ENCODE measurements at places on chromosomes 2 and 18.

DNA sequence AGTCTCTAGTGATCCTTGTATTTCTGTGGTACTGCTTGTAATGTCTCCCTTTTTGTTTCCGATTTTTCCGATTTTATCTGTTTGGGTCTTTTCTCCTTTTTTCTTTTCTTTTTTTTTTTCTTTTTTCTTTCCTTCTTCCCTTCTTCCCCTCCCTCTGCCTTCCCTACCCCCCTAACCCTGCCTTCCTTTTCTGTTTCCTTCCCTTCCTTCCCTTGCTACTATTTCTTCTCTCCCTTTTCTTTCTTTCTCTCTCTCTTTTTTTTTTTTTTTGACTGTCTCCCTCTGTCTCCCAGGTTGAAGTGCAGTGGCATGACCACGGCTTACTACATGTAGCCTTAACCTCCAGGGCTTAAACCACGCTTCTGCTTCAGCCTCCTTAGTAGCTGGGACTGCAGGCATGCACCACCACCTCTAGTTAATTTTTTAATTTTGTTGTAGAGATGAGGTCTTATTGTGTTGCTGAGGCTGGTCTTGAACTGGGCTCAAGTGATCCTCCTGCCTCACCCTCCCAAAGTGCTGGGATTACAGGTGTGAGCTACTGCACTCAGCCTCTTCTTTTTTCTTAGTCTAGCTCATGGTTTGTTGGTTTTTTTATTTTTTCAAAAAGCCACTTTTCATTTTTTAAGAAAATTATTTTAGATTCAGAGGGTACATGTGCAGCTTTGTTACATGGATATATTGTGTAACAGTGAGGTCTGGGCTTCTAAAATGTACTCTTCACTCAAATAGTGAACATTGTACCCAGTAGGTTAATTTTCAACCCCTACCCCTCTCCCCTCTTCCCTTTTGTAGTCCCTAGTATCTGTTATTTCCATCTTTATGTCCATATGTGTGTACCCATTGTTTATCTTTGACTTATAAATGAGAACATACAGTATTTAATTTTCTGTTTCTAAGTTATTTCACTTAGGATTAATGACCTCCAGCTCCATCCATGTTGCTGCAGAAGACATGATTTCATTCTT, 24.7 kb downstream of the CCDC138 start:
- no peak for DNase-seq

DNA sequence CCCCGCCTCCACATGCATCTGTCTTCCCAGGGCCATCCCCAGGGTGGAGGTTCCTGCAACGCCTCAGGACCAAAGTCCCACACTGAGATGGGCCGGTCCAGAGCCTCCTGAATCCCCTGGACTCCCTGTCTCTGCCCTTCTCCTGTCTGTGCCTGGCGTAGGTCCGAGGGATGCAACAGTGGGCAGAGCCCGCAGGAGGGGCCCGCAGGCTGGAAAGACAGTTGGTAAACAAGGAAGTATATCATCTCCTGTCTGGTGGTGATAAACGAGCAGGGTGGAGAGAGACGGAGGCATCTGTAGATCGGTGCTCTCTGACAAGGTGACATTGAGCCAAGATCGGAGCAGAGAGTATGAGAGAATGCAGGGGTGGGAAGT, 72.6 kb upstream of the RAB6C start:
- DNase-seq: no peak

GRCh38 chr18:5159080-5159479, 38.0 kb downstream of the AKAIN1 start:
- no peak for DNase-seq

GRCh38 chr18:46538376-46538775, 118.6 kb downstream of the LOXHD1 start:
- DNase-seq: no peak

DNA sequence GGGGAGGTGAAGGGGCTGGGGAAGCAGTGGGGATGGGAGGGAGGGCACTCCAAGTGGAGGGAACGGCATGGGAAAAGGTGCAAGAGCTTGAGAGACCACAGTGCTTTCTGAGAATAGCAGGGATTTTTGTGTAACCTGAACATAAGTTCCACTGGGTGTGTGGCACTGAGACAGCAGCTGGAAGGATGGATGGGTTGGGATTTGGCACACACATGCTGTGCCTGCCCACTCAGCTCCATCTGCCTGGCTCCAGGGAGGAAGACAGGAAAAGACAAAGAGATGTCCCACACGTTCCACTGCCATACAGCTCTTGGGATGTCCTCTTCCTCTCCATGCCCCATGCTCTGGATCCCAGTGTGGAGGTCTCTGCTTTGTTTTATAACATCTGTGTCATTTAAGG, 114.1 kb upstream of the TEX51 start:
- no peak for DNase-seq

- DNase-seq: no peak
Measured at GRCh38 chr2:201931951-201932350, 101.7 kb upstream of the FZD7 start.

DNA sequence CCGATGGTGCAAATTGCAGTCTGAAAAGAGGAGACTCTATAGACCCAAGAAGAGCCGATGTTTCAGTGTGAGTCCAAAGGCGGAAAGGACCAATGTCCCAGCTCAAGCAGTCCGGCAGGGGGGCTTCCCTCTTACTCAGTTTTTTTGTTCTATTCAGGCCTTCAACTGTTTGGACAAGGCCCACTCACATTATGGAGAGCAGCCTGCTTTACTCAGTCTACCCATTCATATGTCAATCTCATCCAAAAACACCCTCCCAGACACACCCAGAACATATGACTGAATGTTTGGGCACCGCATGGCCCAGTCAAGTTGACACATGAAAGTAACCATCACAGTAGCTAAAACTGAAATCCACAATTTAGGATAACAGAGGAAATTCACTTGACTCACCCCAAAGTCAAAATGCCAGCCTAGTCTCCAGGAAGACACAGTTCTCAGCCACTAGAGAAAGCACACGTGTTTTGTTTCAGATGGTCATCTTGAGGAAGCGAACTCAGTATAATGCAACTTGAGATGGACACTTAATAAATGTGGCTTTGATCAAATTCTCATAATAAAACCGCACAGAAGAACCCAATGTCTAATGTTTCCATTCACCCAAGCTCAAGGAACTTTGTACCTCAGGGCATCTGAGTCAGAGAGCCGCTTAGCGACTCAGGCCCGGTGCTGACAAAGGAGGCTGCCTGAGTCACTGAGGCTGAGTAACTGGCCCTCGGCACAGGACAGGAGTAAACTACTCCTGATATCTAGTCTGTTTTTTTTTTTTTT, 2.4 kb downstream of the FHL2 start:
- DNase-seq: no peak

GRCh38 chr2:222792001-222792611, 68.7 kb upstream of the ACSL3 start:
- no peak for DNase-seq

DNA sequence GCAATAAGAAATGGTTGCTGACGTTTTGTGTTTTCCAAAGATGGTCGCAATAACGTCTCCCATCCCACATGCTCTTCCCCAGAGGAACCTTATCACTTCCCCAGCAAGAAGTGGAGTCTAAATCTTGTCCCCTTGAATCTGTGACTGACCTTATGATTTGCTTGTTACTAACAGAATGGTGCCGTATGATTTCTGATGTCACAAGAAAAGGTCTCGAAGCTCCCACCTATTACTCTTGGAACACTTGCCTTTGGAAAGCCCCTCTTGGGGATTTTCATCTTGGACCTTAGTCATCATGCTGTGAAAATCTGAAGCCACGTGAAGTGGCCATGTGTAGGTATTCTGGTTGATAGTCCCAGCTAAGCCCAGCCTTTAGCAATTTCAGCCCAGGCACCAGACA, 86.2 kb upstream of the GLS start:
- DNase-seq: no peak
